Calu3 (cell line): ENCODE measurements at places on chromosomes 7 and 10.

DNA sequence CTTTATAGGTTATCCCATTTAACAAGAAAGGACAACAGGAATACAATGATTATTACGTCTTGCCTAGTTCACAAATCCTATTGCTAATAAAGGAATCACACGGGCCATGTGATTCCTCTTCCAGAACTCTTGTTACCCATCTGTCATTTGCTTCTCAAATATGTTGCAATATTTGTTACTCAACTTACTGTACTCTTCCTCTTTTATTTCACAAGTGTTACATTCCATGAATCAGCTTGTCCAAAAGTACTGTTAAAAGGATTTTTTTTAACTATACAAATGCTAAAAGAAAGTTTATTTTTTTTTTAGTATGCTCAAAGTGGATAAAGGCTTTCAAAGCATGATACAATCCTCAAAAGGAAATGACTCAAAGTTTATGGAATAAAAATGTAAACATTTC is 3.9 kb upstream of the CD36 start:
- no peak for DNase-seq

- DNase-seq, result no peak
These were observed 29.5 kb downstream of the RPA3 start for GRCh38 chr7:7688956-7689355.

- DNase-seq, result no peak
These were observed 432.6 kb downstream of the TNS3 start for GRCh38 chr7:47149208-47149839.

- DNase-seq, result peak; percentile 2
These were observed 48.7 kb upstream of the PPP1R3C start for GRCh38 chr10:91681361-91682276.

GRCh38 chr7:157335991-157336382 is 817 bp upstream of the DNAJB6 start:
- no peak for DNase-seq

GRCh38 chr7:12800486-12800885 is 113.1 kb downstream of the ARL4A start:
- no peak for DNase-seq

- DNase-seq, result no peak
These were observed 82.4 kb downstream of the APBB1IP start for GRCh38 chr10:26520575-26520974.

DNA sequence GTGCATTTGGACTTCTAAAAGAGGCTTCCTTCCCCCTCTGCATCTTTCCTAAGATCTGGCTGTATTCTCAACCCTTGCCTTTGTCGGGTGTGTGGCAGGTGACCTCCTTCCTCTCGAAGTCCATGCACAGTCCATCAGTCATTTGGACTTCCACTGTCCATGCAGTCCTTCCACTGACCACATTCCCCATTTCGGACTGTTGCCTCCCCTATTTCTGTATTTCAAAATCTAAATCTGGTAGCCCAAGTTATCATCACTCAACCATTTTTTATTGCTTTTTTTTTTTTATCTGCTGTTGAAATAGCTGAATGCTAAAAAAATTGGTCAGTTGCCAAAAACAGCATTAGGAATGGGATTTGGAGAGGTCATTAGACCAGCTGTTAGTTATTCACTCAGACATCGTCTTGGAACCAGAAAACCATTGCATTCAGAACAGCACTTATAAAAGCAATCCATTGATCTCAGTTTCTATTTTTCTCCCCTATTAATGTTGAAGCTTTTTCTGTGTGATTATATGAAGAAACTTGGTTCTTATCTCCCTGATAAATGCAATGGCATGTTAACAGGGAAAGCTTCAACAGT is 575.6 kb downstream of the KIF20B start:
- no peak for DNase-seq

- no peak for DNase-seq
These were observed 30.0 kb upstream of the PCGF5 start for GRCh38 chr10:91190388-91190870.

DNA sequence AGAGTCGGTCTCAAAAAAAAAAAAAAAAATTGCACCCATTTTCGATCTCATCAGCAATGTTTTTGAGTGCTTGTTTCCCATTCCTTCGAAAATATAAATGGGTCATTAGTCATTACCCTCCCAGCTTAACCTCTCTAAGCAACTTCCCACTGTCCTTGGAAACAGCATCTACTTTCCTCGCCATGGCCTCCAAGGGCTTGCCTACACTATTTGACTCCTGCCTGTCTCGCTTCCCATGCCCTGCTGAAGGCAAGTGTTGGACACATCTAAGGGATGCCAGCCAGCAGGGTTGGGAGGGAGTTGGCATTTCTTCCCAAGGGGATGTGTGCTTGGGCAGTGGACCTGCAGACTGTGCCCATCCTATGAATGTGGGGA is 12.7 kb upstream of the RHBDD2 start:
- no peak for DNase-seq

GRCh38 chr10:130767116-130767730 is 544.3 kb downstream of the TCERG1L start:
- no peak for DNase-seq

DNA sequence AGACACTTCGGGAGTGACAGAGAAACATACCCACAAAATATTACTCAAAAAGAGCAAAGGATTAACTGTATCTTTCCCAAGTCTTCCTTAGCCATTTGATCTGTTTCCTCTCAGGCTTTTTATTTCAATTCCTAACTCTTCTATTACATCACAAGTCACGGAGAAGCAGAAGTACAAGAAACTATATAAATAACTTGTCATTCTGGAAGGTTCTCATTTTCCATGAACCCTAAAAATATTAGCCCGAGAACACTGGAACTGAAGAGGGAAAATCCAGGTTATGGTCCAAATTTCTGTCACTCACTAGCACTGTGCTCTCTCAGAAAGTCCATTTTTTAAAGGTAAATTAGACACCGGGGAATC is 98.0 kb downstream of the GRB10 start:
- no peak for DNase-seq

DNA sequence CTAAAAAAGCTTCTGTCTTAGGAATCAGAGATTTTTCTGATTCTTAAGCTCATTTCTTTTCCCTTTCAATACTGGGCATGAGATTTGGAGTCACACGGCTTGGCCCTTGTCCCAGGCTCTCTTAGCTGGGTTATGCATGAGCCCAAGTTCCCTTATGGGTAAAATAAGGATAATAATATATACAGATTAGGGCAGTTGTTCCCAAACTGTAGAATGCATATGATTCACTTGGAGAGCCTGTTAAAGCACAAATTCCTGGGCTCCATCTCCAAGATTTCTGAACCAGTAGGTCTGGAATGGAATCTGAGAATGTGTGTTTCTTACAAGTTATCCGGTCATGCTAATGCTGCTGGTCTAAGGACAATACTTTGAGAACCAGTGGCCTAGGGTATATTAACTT is 154.0 kb downstream of the REEP3 start:
- no peak for DNase-seq

- no peak for DNase-seq
These were observed 158.2 kb upstream of the TMEM229A start for GRCh38 chr7:124191030-124191429.

- DNase-seq, result no peak
These were observed 91.0 kb downstream of the ADCY1 start for GRCh38 chr7:45665172-45665571.

- no peak for DNase-seq
These were observed 23.7 kb downstream of the TDRD1 start for GRCh38 chr10:114202812-114203211.

- DNase-seq, result peak; percentile 89
These were observed at the start of gene MTERF1 for GRCh38 chr7:91880413-91881241. Gene MTERF1, minus strand, starts transcription at chr7:91880702. Its CDS starts 619 bp downstream, at chr7:91880083.

DNA sequence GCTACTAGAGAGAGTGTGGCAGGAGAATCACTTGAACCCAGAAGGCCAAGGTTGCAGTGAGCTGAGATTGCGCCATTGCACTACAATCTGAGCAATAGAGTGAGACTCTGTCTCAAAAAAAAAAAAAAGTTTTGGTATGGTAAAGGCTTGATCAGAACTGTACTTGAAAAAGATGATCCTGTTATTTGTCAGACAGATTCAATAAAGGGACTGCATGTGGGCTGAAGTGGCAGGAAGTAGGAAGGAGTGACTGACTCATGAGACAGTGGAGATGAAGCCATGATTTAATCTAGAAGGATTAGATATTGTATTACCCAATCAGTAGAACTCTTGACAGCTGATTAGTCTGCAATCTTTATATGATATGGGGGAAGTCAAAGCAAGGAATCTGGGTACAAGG is 2.7 kb upstream of the TMEM254 start:
- DNase-seq, result no peak

DNA sequence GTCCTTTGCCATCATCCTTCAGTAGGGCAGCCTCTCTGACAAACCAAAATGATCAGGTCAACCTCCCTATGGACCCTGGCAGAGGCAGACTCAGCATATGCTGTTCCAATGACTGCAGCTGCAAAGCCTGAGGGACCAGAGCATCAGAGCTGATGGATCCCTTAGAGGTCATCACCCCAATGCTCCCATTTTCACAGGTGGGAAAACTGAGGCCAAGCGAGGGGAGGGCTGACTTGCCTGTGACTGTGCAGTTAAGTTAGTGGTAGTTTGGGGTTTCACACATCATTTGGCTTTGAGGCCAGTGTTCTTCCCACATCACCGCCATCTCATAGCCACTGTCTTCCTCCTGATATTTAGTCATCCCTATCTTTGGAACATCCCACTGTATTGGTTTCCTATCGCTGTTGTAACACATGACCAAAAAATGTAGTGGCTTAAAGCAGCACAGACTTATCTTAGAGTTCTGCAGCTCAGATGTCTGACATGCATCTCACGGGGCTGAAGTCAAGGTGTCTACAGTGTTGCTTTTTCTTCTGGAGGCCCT is 69.3 kb upstream of the PDZD8 start:
- DNase-seq, result no peak

- DNase-seq, result no peak
These were observed 115.5 kb downstream of the WDFY4 start for GRCh38 chr10:48800007-48800675.

- no peak for DNase-seq
These were observed 54.7 kb downstream of the RASGEF1A start for GRCh38 chr10:43212043-43212721.

DNA sequence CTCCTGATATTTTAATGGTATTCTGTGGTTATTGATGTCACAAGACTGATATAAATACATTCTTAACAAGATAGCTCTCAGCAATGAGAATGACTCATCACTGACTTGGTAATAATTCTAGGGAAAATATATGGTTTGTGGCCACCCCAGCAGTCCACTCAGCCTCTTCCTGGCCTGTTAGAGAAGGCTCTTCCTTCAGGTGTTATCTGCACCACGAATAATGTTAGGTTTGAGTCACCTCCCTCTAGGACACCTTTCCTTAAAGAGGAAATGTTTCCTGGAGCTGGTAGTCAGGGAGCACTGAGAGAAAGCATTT is 163.3 kb downstream of the SVIL start:
- no peak for DNase-seq

GRCh38 chr10:60209874-60210570 is 179.7 kb downstream of the ANK3 start:
- DNase-seq, result no peak

- no peak for DNase-seq
These were observed 670 bp upstream of the AGK start for GRCh38 chr7:141550386-141551093.

- DNase-seq, result no peak
These were observed 1120.6 kb downstream of the SORCS3 start for GRCh38 chr10:105761576-105762260.

DNA sequence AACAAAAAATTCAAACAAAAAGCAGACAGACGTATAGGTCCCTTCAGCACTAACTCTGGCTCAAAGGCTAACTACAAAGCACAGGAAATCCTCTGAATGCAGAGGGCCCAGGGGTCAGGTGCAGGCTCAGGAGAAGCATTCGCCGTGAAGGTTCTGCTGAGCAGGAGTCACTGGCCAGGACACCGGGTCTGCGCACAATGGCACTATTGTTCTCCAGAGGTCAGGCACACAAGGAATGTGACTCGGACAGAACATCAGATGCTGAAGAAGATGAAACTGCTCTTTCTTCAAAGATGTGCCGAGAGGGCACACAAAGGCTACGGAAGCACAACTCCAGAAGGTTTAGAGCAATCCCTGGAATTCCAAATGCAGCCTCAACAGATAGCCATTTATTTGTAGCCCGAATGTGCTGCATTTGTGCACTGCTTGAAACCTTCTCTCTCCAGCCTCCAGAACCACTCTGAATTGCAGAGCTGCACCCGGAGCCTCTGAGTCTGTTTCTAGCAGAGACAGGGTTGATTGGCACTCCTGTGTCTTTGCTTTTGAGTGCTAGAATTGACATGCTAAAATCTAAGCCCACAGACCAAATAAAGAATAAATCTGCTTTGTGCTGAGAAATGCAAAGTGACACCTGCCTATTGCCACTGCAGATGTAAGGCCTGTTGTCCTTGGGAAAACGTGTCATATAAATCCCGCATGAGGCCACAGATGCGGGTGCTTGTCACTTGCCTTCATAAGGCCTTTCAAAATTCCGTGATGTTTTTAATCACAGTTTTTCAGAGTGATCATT is 85.4 kb upstream of the AFAP1L2 start:
- peak; percentile 29 for DNase-seq

DNA sequence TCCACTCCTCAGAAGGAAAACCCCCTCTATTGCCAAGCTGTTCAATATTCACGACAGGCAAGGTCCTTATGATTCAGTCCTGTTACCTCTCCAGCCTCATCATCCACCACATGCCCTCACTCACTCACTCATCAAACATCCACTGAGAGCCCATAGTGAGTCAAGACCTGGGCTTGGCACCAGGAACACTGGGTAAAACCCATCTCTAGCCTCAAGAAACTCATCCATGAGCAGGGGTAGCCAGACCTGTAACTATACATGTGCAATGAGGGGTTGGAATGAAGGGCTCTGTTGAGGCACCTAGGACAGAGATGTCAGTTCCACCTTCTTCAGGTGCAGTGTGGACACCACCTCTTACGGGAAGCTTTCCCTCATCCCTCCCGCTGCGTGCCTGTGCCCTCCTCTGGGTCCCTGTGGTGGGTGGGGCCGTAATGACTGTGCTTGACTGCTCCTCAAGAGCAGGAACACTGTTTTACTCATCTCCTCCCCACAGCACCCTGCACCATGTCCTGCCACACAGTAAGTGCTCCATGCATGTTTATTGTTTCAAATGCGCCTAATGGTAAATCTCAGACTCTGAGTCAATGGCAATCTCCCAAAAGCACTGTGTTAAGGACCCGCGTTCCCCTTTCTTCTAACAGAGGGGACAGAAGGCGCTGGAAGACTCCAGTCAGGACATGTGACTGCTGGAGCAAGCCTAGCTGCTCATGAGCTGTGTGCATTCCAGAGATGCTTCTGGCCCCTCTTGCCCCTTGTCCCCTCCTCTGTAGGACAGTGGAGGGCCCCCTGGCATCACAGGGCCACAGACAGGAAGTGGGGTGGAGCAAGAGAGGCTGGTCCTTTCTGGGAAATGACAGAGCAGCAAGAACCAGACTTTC is 95.4 kb downstream of the HIPK2 start:
- DNase-seq, result no peak
